Stimulated activated CD8-positive, alpha-beta memory T cell treated with anti-CD3 and anti-CD28 coated beads, Interleukin-7, amount 100 ng/mL, for 1 hour (primary cell): ENCODE measurements at places on chromosomes 1 and 21.

GRCh38 chr1:1907098-1907736 is 7.8 kb upstream of the CALML6 start:
- DNase-seq, result no peak

DNA sequence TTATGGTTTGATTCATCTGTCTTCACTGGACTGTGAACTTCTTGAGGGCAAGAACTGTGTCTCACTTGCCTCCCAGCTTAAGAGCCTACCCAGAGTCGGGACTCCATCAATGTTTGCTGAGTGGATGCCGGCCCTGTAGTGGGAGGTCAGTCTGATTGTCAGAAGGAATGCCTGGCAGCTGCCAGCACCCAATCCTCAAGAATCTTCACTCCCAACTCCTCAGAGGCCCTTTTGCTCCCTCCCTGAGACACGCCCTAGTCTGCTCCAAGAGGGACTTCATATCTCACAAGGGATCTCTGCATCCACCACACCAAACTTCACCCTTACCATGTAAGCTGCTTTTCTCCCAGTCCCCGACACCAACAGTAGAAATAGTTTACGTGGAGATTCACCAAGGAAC is 15.2 kb upstream of the KDM4A start:
- no peak for DNase-seq

DNA sequence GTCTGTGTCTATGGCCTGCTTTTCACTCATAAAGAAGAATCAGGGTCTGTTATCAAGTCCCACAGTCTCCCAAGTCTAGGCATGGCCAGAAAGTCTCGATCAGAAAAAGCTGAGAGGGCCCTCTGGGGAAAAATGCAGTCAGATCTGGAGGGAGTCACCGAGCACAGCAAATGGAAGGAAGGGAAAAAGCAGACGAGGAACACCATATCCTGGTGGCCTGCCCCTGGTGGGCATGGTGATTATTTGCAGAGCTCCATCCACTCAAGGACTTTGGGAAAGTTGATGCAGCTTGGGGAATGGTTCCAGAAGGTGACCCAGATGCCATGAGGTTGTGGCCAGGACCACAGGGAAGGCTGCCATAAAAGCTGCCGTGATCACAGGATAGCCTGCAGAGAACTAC is 189.1 kb downstream of the CLIC6 start:
- no peak for DNase-seq

GRCh38 chr1:69104894-69105293 is 462.8 kb upstream of the LRRC7 start:
- no peak for DNase-seq

GRCh38 chr21:21605521-21605920 is 607.3 kb downstream of the NCAM2 start:
- no peak for DNase-seq

DNA sequence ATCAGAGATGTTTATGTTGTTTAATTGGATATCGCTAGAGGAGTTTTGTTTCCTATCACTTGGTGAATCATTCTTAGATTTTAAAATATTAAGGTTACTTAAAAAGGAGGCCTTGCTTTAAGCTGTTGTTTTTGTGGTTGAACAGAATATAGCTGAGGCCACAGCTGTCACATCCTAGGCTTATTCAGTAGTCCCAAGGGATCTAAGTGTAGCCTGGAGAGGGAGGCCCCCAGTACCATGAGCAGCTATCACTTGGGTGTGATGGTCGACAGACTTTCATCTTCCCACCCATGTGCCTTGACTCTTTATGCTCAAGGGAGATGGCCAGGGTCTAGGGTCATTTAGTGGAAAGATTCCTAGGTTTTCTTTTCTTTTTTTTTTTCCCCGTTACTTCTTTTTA is 278.7 kb downstream of the HHAT start:
- DNase-seq, result no peak

GRCh38 chr1:171472183-171472647 is 13.1 kb upstream of the PRRC2C start:
- no peak for DNase-seq

GRCh38 chr1:152227310-152227928 is 3.4 kb upstream of the HRNR start:
- no peak for DNase-seq

DNA sequence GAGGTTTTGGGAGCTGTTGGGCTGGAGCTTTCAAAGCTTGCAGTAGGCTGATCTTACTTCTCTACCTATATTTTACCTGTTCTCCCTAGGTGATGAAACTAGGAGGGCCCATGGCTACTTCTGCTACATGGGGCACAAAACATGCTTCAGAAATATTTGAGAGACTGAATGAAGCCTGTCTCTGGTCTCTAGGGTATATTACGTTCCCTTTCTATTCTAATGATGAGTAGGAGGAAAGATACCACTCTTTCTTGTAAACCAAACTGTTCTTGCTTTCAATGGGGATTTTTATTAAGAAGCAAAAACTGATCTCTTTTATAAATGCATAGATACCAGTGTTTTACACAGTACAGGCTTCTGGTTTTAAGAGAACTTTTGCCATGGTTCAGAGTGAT is 103.1 kb downstream of the GALNT2 start:
- DNase-seq, result no peak

DNA sequence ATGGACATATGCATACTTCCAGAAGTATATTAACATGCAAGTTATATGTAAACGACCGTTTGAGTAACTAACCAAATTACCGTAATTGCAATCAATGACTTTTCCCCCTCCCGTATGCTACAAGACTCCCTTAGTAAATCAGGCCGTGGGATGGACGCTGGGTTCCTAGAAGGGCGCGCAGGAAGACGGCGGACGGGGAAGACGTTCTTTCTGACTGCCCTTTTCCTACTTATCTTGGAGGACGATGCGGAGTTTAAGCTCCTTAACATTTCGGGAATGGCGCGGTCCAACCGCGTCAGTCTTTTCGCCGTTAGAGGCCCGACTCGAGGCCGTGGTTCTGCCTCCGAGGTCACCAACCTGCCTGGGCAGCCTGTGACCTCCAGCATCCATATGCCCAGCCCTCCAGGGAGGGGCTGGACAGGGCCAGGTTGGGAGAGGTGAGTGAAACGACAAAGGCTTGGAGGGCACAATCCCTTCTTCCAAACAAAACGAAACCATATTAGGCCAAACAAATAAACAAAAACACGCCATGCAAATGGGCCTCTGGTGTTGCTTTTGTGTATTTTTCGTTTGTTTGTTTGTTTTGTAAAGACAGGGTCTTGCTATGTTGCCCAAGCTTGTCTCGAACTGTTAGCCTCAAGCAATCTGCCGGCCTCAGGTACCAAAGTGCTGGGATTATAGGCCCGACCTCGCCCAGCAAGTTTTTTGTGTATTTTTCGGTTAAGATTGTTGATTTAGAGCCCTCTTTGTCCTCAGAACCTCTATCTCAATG is 873 bp upstream of the PI4KB start:
- no peak for DNase-seq

- DNase-seq, result no peak
Observed at GRCh38 chr21:25640202-25640942, 1.3 kb downstream of the JAM2 start.

DNA sequence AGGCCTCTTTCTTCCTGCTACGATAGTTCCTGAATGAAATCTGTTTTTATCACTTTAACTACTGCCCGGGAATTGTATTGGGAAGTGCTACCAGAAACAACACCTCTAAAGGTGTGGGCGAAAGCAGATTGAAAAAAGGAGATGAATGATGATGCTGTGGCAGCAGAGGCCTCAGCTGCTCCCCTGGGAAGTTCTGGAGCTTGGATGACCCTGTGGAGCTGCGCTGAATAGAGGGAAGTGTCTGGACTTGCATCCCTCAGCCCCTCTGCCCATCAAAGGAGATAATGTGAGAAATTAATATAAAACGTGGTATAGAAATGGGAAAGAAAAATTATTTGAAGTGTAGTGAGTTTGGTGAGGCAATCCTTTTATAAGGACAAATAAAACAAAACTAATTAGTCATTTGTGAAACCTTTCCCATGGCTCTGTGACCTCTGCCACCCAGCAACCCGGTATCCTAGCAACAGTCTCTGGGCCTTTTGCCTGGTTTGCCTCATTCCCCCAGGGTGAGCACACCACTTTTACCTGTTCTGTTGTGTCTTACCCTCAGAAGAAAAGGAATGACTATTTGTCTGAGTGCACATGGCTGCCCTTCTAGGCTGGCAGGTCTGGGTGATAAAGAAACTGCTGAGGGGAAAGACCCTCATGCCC is 21.3 kb downstream of the OVAAL start:
- no peak for DNase-seq

DNA sequence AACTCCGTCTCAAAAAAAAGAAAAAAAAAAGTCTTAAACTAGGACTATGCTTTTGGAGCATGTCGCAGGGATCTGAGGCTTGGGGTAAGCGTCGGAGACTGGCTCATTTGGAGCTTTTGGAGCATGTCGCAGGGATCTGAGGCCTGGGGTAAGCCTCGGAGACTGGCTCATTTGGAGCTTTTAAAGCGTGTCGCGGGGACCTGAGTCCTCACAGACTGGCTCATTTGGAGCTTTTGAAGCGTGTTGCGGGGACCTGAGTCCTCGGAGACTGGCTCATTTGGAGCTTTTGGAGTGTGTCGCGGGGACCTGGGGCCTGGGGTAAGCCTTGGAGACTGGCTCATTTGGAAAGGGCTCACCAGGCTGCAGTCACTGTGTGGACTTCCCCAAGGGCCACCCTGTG is 13.6 kb upstream of the TSPEAR start:
- no peak for DNase-seq

DNA sequence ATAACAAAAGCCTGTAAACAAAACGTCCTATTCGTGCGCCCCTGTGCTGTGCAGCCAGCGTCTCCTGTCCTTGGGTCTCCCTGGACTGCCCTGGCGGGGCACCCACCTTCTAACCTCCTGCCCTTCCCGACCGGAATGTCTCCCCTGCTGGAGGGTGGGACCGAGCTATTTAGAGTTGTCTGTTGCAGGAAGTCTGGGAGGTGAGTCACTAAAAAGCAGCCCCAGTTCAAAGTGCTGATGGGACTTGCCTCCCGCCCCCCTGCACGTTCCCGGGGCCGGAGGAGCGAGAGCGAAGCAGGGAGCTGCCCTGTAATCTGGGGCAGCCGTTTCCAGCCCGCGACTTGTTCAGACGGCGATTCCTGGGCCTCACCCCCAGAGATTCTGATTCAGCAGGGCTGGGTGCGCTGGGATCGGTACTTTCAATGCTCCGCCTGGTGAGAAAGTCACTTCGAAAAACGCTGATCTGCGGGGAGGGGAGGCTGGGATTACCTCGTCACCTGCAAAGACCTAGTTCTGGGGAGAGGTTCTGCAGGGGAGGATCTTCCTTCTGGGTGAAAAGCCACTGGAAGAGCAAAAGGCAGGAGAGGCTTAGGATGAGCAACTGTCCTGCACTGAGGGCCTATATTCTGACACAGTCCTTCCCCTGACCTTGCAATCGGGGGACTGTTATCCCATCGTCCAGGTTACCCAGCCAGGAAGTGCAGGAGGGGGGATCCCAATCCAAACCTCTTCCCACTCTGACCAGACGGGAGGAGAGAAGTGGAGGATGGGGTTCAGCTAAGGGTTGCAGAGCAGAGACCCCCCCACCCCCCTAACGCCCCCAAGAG is 1.2 kb upstream of the DHRS3 start:
- no peak for DNase-seq

- no peak for DNase-seq
Observed at GRCh38 chr1:24919791-24920532, 10.1 kb downstream of the RUNX3 start.

DNA sequence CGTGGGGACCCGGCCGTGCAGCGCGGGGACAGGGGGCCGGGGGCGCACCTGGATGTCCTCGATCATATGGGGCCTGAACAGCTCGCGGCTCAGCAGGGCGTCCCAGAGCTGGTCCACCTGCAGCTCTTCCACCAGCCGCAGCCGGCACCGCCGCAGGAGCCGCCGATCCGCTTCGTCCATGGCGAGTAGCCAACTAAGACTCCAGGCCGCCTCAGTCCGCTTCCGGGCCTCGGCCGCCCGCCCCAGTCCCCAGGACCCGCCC is at the start of gene CASP9:
TSS of gene CASP9 (minus strand) at position 195 of the 262 bp plus-strand sequence. CDS start at position 180, 15 bp downstream.
- DNase-seq, result no peak

- DNase-seq, result no peak
Observed at GRCh38 chr1:31767225-31767624, 3.1 kb upstream of the ADGRB2 start.

- DNase-seq, result no peak
Observed at GRCh38 chr1:154400381-154400801, 4.8 kb upstream of the IL6R start.

- DNase-seq, result no peak
Observed at GRCh38 chr1:23989263-23989662, 9.1 kb upstream of the SRSF10 start.

DNA sequence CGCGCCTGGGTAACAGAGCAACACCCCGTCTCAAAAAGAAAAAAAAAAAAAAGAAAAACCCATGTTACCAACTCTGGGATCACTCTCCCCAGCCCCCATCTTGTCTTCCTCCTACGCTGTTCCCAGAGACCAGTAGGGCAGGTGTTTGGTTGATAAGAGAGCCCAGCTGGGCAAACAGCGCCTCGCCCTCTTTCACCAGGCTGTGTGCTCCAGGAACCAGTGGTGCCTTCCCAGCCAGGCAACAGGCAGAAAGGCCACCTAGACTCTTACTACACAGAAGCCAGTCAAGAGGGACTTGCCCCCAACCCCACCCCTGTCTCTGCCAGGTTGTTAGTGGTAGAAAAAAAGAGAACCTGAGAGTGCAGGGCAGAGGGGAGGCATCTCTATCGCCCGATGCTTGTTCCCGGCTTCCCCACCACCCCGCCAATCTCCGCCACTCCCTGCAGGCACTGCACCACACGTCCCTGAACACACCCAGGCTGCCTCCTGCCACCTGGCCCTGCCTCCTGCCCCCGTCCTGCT is 14.0 kb upstream of the CTRC start:
- no peak for DNase-seq

DNA sequence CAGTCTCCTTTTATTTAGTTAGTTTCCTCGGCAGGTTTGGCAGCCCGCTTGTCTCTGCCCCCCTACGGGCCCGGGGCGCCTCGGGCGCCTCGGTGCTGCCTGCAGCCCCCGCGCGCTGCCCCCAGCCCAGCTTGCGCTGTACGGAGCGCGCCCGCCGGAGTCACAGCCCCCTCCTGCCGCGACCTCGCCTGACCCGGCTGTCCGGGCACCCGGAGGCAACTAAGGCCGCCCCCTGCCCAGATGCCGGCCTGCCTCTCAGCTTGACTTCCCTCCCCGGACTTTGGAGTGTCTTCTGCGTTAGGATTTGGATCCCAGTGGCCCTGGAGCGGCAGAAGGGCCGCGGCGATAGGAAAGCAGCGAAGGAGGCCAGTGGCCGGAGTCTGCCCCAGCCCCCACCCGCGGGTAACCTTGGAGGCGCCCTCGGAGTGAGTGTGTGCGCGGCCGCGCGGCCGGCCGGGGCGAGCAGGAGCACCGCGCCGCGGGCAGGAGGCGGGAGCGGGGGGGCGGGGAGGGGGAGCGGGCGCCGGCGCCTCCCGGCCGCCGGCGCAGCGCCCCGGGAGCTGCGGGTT is 7.6 kb downstream of the CDKN2C start:
- no peak for DNase-seq

DNA sequence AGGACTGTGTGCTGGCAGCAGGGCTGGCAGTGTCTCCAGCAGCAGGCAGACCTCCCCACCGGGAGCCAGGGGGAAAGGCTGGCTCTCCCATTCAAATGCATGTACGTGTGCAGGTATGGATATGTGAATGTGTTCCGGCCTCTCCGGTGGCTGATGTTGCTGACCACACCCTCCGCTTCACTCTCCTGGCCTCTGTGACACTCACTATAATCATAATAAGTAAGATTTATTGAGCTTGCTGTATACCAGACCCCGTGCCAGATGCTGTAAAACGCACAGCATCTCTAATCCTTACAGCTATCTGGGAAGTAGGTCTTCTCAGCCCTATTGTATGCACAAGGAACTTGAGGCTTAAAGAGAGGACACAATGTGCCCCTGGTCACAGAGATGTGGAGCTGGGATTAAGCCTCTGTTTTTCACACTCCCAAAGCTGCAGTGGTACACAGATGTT is 20.5 kb upstream of the ARTN start:
- no peak for DNase-seq
